Stimulated activated CD4-positive, alpha-beta T cell treated with anti-CD3 and anti-CD28 coated beads, Interleukin-15, amount 100 ng/mL, for 1 hour (primary cell): ENCODE measurements at places on chromosomes 3 and 15.

GRCh38 chr3:13338996-13339395 lies 81.1 kb downstream of the NUP210 start:
- no peak for DNase-seq

- no peak for DNase-seq
Observed at GRCh38 chr3:2771193-2771592, 339.0 kb downstream of the IL5RA start.

DNA sequence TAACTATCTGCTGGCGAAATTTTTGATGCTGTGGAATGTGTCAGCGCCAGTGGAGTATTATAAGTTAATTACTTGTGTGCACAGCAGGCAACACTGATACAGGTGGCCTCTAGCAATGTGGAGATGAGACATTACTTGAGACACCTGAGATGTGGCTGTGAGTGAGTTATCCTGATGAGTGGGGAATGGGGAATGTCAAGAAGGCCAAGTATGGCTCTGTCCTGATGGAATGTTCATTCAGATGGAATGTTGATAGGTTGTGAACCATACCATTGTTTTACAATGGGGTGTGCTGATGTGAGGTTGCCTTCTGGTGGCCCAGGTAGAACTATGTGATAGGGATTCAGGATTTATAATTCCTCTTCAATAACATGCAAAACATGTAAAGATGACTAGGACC lies 404.8 kb downstream of the PTPRG start:
- DNase-seq = no peak

GRCh38 chr3:121817753-121818152 lies 17.1 kb downstream of the IQCB1 start:
- DNase-seq = no peak

GRCh38 chr3:50454481-50455070 lies 48.9 kb downstream of the CACNA2D2 start:
- DNase-seq = no peak

GRCh38 chr3:29057326-29057725 lies 223.5 kb upstream of the RBMS3 start:
- no peak for DNase-seq
